ENCODE measurements at places on chromosomes 6 and 20.

DNA sequence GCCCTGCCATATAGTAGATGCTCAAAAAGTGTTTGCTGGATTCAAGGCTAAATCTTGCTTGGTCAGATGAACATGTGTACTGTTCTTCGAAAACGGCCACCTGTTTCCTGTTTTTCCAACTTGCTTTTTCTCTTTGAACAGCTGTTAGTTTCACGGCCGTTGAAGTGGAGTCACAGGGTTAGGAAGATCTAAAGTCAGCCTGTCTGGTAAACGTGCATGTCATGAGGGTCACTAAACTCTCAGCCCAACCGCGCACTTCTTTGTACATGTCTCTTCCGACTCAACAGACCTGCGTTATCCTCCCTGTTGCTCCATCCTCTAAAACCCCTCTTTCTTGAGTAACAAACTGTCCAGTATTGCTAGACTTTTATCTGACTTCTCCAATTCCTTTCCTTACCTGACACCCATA is 93.2 kb upstream of the MAN1A1 start:
- no peak for DNase-seq

DNA sequence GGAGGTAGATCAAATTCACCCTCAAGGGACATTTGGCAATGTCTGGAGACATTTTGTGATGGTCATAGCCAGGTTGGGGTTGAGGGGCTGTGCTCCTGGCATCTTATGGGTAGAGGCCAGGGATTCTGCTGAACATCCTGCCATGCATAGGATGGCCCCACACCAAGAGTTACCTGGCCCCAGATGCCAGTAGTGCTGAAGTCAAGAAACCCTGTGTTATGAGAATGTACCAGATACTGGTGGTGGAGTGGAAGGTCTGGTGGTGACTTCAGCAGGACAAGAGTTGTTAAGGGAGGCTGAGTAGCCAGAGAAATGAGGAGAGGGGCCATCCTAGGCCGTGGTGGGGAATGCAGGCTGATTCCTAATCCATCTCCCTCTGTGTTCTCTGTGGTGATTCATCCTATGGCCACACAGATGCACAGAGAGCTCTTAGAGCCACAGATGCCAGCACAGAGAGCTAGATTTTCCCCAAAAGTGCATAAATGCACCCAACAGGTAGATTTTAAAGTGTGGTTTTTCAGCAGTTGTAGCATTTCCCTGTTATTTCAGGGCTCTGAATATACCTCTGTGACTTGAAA is 43.6 kb downstream of the CDYL start:
- DNase-seq, result no peak

DNA sequence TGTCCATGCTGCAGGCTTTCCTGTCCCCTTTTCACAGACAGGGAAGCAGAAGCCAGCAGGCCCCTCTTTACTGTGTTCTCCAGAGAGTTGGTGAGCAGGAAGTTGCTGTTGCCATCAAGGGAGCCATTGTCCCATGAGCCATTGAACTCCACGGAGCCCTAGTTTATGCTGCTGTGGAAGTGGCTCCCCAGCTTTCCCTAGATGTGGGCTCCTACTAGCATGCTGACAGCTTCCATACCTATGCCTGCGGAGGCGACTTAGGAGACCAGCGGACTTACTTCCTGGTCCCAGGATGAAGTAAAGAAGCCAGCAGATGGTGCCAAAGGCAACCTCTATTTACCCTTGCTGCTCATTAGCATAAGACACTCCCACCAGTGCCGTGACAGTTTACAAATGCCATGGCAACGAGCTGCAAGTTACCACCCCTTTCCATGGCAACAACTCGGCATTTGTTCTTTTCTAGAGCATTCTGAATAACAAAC is 30.8 kb upstream of the FKBP1A start:
- peak; percentile 39 for DNase-seq

DNA sequence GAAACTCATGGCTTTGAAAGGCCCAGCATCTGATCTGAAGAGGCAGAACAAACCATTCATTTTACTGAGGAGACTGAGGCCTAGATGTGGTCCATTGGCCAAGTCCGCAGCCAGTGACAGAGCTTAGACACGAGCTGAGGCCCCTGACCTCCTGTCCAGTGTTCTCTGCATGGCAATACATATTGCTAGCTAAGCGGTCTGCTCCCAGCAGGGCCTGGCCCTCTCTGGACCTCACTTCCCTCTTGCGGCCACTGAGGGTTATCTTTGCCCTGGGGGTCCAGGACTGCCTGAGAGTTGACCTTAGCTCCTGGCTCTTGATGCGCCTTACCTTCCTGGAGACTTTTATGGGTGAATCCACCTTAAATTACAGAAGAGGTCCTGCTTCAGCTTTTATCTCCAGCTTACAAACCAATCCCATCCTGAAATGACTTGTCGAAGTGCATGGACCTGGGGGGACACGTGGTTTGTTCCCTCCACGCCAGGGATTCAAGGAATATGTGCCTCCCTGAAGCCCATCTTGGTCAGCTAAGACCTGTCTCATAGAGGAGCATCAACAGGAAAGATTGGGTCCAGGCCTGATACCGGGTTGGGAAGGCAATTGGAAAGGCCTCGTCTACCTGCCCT is 75.6 kb downstream of the CNBD2 start:
- no peak for DNase-seq

DNA sequence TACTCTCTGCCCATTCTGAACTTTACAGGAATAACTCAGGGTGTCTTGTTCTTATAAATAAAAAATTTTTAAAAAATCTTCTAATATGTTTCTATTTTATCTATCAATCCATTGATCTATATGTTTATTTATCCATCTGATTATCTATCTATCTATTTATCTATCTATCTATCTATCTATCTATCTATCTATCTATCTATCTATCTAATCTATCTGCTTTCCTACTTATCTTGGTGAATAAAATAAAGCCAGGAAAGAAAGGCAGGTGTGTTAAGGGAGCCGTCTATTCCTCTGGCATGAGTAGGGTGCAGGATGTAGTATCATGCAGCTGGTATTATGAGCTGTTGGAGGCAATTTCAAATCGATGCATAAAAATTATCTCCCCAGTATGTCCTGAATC is 153.0 kb downstream of the FOXA2 start:
- no peak for DNase-seq

DNA sequence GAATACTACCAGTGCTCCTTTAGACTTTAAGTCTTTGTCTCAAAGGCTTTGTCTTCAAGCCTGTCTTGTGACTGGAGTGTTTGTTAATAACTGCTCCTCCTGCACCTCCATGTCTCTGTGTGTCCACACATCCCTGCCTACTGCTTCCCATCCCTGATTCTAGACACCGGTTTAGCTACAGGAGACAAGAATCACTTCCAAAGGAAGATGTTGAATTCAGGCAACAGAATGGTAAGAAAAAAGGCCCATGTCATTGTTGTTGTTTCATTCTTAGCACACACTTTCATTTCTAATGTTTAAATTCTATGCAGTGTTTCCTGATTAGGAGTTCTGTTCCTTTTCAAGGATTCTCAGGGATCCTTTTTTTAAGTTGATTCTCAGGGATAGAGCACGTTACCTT is 293.6 kb upstream of the STXBP5 start:
- DNase-seq, result no peak

GRCh38 chr6:2998998-2999617 is 586 bp upstream of the NQO2 start:
- DNase-seq, result no peak

DNA sequence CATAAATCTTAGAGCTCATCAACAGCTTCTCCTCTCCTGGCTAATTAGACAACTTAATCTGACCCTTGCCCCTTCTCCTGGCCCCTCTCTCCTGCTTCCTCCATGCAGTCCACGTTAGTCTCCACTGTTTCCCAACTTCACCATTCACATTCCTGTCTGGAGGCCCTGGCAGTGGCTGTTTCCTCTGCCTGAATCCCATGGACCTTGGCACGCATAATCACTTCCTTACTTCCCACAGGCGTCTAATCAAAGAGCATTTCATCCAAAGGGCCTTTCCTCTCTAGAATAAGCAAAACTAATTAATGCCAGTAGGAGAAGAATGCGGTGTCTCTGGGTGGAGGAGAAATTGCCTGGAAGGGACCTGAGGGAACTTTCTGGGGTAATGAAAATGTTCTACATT is 16.4 kb upstream of the XRN2 start:
- no peak for DNase-seq

DNA sequence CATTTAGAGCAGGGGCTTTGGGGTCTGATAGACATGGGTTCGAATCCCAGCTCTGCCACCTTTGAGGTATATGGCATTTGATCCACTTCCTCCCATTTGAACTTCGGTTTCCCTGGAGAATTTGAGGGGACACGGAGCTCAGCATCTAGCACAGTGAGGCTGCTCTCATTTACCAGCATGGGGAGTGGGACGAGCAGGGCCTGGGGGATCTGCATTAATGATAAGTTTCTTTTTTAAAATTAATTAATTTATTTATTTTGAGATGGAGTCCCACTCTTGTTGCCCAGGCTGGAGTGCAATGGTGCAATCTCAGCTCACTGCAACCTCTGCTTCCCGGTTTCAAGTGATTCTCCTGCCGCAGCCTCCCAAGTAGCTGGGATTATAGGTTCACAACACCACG is 52.6 kb downstream of the VSTM2L start:
- DNase-seq, result no peak

Data from COLO829 (cell line).